ENCODE measurements at places on chromosomes 7 and 10.

DNA sequence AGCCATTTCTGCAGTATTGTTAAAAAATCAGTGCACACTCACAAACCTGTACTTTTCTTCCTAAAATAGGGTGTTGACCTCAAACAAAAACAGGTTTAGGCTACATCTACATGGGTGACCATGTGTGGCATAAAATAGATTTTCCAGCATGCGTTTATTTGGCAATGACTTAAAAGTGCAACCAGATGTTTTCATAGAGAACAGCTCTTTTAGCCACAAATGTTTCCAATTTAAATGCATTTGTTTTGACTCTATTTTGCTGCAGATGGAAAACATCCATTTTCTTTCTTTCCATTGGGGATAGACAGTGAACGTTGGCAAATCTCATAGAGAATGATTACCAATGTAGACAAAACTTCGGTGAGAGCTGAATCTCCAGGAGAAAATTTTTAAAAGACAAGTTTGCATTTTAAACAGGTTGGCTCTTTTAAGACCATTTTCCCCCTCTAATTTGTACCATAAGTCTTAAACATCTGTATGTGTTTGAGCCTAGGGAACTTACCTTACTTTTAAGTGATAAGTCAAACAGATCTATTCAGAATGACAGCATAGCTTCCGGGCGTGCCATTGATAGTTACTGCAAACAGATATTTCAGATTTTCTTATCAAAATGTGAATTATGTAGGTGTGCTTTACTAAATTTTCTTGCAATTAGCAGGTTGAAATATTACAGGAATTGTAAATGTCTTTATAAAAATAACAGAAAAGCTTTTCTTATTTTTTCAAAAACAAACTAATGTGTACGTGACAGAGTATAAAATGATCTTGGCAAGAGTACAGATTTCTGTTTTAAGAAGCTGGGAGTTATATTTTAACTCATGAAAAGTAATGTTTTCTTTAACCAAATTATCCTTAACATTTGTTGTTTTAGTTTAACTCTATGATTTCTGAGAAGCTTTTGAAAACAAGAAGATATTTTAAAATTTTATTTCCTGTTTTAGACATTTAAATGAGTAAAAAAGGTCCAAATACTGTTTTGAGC, 144.9 kb downstream of the HGF start:
- no peak for DNase-seq

DNA sequence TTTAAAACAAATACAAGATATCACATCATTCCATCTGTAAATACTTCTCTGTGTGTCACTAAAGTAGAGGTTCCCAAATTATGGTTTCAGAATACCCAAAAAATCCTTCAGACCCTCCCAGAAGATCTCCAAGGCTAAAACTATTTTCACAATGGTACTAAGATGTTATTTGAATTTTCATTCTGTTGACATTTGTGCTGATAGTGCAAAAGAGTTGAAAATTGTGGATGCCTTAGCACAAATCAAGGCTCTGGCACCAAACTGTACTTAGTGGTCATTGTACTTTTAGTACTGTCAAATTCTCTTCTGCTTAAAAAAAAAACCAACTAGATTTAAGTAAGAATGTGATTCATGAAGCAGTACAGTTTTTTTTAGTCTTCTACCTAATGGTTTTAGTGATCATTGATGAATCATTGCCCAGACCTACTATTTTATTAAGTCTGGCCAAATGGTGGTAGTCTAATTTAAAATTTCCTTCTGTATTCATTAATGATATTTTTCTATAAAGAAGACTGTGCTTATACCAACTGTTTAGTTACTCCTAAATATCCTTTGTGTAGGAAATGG, 50.5 kb downstream of the TPST1 start:
- DNase-seq, result no peak

GRCh38 chr7:106073701-106074100, 38.4 kb downstream of the SYPL1 start:
- no peak for DNase-seq

GRCh38 chr7:151035026-151035717, 6.9 kb downstream of the ABCB8 start:
- DNase-seq, result no peak

- no peak for DNase-seq
Measured at GRCh38 chr10:66218289-66218688, 707.5 kb upstream of the LRRTM3 start.

GRCh38 chr7:81165070-81165469, 246.2 kb upstream of the SEMA3C start:
- no peak for DNase-seq

DNA sequence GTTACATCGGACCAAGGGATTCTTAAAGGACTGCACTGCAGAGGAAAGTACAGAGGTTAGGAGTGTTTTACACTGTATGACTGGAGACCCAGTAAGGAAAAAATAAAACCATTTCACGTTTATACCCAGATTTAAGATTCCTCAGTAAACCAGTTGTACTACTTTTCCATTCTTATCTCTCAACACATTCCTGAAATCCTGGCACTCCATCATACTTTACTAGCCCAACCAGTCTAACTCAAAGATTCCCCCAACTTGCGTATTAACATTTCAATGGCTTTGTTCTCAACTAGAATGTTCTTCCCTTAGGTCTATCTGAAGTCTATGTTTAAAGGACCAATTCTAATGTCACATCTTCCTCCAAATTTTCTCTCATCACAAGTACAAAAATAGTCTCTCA, 8.0 kb downstream of the CCDC186 start:
- no peak for DNase-seq

GRCh38 chr7:15905251-15906040, 219.0 kb upstream of the MEOX2 start:
- no peak for DNase-seq

DNA sequence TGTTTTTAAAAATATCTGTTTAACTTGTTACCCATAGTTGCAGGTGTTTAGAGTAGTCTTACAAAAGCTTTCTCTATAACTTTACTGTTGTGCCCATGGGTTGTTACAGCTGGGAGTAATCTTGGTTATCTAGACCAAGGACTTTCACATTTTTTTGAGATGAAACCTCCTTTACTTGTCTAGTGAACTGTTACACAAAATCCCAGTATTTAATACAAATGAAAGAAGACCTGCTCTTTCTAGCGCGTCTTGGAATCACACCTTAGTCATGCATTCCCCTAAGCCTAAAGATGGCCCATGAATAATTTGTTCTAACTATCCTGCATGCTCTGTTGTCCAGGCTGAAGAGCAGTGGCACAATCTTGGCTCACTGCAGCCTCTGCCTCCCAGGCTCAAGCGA, 38.0 kb downstream of the CSGALNACT2 start:
- no peak for DNase-seq

- no peak for DNase-seq
Measured at GRCh38 chr10:116408719-116409118, 18.9 kb upstream of the PNLIPRP3 start.

DNA sequence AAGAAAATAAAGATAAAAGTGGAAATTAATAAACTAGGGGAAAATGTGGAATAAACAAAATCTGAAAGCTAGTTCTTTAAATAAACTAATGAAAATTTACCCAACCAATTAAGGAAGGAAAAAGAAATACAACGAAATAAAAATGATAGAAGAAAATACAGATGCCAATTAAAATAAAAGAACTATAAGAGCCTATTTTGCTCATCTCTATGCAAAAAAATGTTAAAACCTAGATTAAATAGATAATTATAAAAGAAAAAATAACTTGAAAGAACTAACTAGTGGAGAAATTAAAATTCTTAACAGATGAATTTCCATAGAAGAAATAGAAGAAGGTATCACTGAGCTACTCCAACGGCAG, 32.7 kb downstream of the PKD1L1 start:
- DNase-seq, result no peak

- peak; percentile 57 for DNase-seq
Measured at GRCh38 chr7:65722361-65722792, 150.5 kb upstream of the VKORC1L1 start.

DNA sequence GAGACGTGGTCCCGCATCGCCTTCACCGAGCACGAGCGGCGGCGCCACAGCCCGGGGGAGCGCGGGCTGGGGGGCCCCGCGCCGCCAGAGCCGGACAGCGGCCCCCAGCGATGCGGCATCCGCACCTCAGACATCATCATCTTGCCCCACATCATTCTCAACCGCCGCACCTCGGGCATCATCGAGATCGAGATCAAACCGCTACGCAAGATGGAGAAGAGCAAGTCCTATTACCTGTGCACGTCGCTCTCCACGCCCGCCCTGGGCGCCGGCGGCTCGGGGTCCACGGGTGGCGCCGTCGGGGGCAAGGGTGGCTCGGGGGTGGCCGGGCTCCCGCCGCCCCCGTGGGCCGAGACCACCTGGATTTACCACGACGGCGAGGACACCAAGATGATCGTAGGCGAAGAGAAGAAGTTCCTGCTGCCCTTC, 737 bp downstream of the CNNM2 start:
- no peak for DNase-seq

GRCh38 chr10:34780818-34781380, 34.2 kb downstream of the PARD3 start:
- DNase-seq, result no peak

DNA sequence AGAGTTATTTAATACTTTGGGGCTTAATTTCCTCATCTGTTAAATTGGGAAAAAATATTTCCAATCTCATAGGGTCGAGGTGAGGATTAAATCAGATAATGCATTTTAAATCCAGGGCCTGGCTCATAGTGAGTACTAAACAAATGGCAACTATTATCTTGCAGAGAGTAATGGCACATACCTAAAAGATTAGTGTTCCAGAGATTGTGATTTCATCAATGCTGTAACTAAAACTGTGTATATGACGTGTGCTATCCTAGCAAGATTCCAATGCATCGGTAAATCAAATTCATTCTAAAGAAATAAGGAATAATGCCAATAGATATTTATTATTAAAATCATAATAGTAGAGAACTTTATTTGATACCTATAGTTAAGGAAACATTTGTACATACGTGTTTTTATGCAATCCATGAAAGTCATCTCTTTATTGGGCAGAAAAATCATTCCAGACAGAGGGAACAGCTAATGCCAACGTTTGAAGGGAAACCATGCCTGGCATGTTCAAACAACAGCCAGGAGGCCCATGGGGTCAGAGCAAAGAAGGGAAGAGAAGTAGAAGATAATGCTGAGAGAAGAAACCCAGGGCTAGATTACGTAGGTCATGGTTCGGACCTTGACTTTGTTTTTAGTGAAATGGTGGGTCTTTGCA, 174.8 kb upstream of the AGR3 start:
- no peak for DNase-seq

DNA sequence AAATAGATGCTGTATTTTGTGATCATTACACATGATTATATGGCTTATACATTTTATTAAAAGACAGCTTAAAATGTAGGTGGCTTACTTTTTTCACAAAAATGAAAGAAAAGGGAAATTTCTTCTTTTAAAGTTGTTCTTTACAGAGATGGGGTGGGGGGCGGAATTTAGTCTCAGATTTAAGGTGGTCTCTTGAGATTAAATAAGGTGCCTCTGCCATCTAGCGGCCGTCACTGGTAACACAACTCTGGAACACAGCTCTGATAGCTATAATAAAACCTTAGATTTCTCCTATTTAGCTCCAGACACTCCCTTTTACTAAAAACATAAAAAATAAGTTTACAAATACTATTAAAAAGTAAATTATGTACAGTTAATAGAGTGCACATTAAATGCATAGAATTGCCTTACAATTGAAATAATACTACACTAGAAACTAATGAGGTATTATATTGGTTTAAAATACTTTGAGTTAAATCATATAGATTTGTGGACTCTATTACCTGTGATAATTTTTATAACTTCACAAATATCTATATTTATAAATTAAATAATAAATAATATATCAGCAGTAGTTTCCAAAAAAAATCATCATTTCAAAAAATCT, 210.9 kb downstream of the DGKB start:
- DNase-seq, result peak; percentile 2

- DNase-seq, result no peak
Measured at GRCh38 chr7:116886543-116887156, 24.3 kb downstream of the CAPZA2 start.

GRCh38 chr10:92413011-92413410, 122.0 kb downstream of the MARCHF5 start:
- DNase-seq, result no peak

DNA sequence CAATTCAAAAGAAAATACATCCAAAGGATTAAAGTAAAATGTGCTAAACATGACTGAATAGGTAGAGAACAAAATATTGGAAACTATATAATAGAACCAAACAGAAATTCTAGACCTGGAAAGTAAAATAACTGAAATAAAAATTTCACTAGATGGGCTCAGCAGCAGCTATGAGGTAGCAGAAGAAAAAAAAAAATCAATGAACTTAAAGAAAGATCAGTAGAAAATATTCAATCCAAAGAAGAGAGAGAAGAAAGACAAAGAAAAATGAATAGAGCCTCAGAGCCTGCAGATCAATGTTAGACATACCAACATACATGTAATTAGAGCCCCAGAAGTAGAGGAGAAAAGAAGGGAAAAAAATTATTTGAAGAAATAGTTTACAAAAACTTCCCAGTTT, 129.6 kb upstream of the RNF32 start:
- no peak for DNase-seq

DNA sequence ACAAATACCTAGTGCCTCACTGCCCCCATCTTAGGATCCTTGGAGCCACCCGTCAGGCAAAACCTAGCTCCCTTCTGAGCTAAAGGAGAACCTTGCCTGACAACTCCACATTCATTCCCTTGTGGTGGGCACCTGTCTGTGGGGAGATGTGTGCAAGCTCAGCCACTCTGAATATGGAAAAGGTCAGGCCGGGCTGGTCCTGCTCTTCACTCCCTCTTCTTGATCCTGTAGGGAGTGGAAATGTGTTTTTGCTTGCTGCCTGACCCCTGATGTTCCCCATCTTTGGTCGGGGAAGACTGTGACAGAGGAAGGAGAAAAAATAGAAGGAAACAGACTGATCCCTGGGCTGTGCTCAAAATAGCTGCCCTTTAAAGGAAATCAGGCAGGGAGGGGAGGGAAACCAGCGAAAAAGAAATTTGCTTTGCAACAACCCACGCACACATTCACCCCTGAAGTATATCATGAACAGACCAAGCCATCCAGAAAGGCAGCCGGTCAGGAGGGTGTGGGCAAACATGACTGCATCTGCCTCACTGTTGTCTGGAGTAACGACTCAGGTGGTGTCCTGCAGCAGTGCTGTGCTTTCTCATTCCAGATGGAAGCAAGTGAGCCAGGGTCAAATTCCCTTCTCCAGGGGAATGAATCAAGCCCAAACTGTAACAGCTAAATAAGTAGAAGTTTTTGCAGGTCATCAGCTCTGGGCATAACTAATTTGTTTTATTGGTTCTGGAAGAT, 74.0 kb downstream of the SCRN1 start:
- DNase-seq, result no peak

- DNase-seq, result no peak
Measured at GRCh38 chr7:46315891-46316290, 394.8 kb upstream of the IGFBP3 start.

GRCh38 chr7:117173035-117173770, 149.7 kb downstream of the WNT2 start:
- DNase-seq, result no peak

- no peak for DNase-seq
Measured at GRCh38 chr7:85890244-85890811, 703.5 kb upstream of the SEMA3D start.

GRCh38 chr7:114921631-114922025, 266 bp upstream of the MDFIC start:
- peak; percentile 9 for DNase-seq
